SJSA1 (cell line): ENCODE measurements at places on chromosomes 1 and 21.

- no peaks in the 10 kb centered on the region for H3K27me3 ChIP-seq
- no peak overlapping the region for H3K4me3 ChIP-seq
- no peak for DNase-seq
- H3K36me3 ChIP-seq: no peaks in the 10 kb centered on the region
- no peak overlapping the region for H3K27ac ChIP-seq
- H3K4me1 ChIP-seq: peaks cover 22% of the 10 kb centered on the region
Measured at GRCh38 chr1:22827666-22828483, 117.2 kb downstream of the EPHB2 start.

- peaks cover 32% of the 10 kb centered on the region for H3K36me3 ChIP-seq
- DNase-seq: no peak
- peaks cover 10% of the 10 kb centered on the region for H3K4me1 ChIP-seq
- no peak overlapping the region for H3K27ac ChIP-seq
- no peaks in the 10 kb centered on the region for H3K27me3 ChIP-seq
- no peak overlapping the region for H3K4me3 ChIP-seq
Measured at GRCh38 chr1:24362982-24363614, 43.9 kb downstream of the GRHL3 start.

GRCh38 chr1:36223381-36223995 lies 755 bp upstream of the THRAP3 start:
- H3K27me3 ChIP-seq: no peaks in the 10 kb centered on the region
- H3K27ac ChIP-seq: peak overlapping the region; percentile 69
- peak overlapping the region; percentile 66 for H3K4me3 ChIP-seq
- peaks cover 34% of the 10 kb centered on the region for H3K36me3 ChIP-seq
- peaks cover 3% of the 10 kb centered on the region for H3K4me1 ChIP-seq

- peaks cover 21% of the 10 kb centered on the region for H3K4me1 ChIP-seq
- H3K27ac ChIP-seq: no peak overlapping the region
- no peak overlapping the region for H3K4me3 ChIP-seq
- H3K36me3 ChIP-seq: no peaks in the 10 kb centered on the region
- DNase-seq: peak; percentile 54
Measured at GRCh38 chr1:185720633-185721272, 13.4 kb upstream of the HMCN1 start.

DNA sequence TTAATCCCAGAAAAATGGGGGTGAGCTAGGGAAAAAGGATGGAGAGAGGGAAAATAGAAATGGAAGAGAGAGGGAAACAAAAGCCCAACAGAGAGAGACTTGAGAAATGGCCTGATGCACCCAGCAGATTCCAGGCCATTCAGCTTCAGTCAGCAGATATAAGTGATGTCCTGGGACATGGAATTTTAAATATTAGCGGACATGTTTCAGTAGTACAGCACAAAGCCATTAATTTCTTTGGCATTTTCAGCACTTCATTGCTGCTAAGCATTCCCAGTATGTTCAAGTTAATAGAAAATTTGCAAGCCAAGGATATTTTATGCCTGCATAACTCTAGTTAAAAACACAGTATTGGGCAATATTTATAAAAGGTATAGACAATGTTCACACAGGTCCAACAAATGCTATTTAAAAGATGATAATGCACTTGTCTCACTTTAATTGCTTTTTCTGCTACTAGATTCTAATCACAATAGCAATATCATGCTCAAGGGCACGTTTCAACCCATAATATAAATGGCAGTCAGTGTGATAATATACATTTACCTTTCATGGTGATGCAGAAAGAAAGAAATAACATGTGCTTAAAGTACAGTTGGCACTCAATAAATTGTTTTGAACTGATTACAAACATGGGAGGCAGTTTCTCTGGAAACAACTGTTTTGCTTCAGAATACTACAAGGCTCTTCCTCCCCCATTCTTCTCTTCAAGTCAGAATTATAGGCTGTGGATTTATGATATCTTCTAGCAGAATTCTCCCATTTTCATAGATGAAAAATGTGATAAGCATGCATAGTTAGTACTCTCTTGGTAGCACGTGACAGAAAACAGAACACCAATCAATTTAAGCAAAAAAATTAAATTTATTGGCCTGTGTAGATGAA lies 108.1 kb upstream of the MAGI3 start:
- DNase-seq: no peak
- 0 out of 2 replicates have a peak, but pooled peaks cover 4% of the 10 kb centered on the region for H3K27me3 ChIP-seq
- H3K27ac ChIP-seq: no peak overlapping the region

DNA sequence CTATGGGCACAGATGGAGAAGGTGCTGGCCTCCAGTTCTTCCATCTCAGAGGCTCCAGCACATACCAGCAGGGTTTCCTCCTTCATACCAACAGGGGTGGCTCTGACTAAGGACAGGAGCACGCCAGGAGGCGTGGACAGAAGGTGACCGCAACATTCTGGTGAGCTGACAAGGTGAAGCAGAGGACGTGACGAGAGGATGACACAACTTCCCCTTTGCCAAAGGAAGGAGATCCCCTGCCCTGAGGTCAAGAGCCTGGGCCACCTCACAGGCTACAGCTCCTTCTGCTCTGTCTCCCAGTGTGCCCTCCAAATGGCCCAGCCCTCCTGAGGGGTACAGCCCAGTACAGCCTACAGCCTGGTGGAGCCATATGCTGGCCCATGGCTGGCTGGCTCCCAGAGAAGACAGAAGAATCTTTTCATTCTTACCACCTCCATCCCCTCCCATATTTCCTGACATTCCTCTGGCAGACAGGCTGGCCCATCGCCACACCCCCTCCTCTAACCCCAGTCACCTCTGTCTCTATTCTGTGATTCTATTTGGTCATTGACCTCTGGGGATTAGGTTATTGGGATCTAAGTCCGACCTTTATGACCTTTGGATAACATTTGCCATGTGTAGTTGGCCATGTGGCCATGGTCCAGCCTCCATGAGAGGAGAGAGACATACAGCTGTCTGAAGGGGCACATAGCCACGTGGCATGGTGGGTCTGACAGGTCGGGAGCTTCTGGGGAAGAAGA lies 5.1 kb upstream of the LAMB3 start:
- DNase-seq: peak; percentile 44
- no peaks in the 10 kb centered on the region for H3K36me3 ChIP-seq
- H3K4me1 ChIP-seq: peaks cover 39% of the 10 kb centered on the region
- H3K27ac ChIP-seq: peak overlapping the region; percentile 77
- no peaks in the 10 kb centered on the region for H3K27me3 ChIP-seq
- no peak overlapping the region for H3K4me3 ChIP-seq

GRCh38 chr1:46176211-46176865 lies at the start of gene P3R3URF:
TSS of gene P3R3URF (minus strand) at chr1:46176488. CDS start at chr1:46176471, 17 bp downstream.
- H3K27ac ChIP-seq: no peak within 1 kb of the TSS
- no peaks in the 10 kb centered on the region for H3K27me3 ChIP-seq
- DNase-seq: no peak
- no peak within 1 kb of the TSS for H3K4me3 ChIP-seq
- no peaks in the 10 kb centered on the region for H3K36me3 ChIP-seq
- H3K4me1 ChIP-seq: peaks cover 12% of the 10 kb centered on the region
